Activated naive CD8-positive, alpha-beta T cell treated with anti-CD3 and anti-CD28 coated beads for 36 hours (primary cell): ENCODE measurements at places on chromosomes 12 and 14. TPM values are rescaled to one million over a fixed set of nuclear protein-coding genes. Genes with fewer than 3 reads are reported as not detected.

KCNK10 gene
- total RNA-seq = not detected

- H3K27ac ChIP-seq = no peak overlapping the region
- H3K4me1 ChIP-seq = no peaks in the 10 kb centered on the region
Measured at GRCh38 chr14:104999361-104999760, 13.8 kb downstream of the CLBA1 start.

GRCh38 chr12:23504043-23504442, 445.4 kb downstream of the SOX5 start:
- H3K4me3 ChIP-seq = no peak overlapping the region
- no peaks in the 10 kb centered on the region for H3K27me3 ChIP-seq
- H3K4me1 ChIP-seq = no peaks in the 10 kb centered on the region

GRCh38 chr14:105018414-105018813, 2.5 kb downstream of the CDCA4 start:
- peaks cover 68% of the 10 kb centered on the region for H3K4me1 ChIP-seq
- no peaks in the 10 kb centered on the region for H3K27me3 ChIP-seq
- H3K4me3 ChIP-seq = peak overlapping the region; percentile 93
- H3K27ac ChIP-seq = no peak overlapping the region
- no peak for DNase-seq
- H3K36me3 ChIP-seq = peaks cover 55% of the 10 kb centered on the region

- no peak for DNase-seq
- H3K4me3 ChIP-seq = no peak overlapping the region
- H3K27ac ChIP-seq = no peak overlapping the region
- H3K27me3 ChIP-seq = no peaks in the 10 kb centered on the region
Measured at GRCh38 chr14:30223385-30223785, 295.7 kb upstream of the PRKD1 start.

SNAPC1 gene
- 9.2 TPM for total RNA-seq

- no peaks in the 10 kb centered on the region for H3K27me3 ChIP-seq
- no peak for DNase-seq
- H3K4me3 ChIP-seq = no peak overlapping the region
- peaks cover 12% of the 10 kb centered on the region for H3K36me3 ChIP-seq
- H3K4me1 ChIP-seq = no peaks in the 10 kb centered on the region
Measured at GRCh38 chr14:49654511-49654910, 19.5 kb upstream of the DNAAF2 start.
